Left hindlimb (tissue), 1 donor: ENCODE measurements at places on chromosomes 16 and 17.

DNA sequence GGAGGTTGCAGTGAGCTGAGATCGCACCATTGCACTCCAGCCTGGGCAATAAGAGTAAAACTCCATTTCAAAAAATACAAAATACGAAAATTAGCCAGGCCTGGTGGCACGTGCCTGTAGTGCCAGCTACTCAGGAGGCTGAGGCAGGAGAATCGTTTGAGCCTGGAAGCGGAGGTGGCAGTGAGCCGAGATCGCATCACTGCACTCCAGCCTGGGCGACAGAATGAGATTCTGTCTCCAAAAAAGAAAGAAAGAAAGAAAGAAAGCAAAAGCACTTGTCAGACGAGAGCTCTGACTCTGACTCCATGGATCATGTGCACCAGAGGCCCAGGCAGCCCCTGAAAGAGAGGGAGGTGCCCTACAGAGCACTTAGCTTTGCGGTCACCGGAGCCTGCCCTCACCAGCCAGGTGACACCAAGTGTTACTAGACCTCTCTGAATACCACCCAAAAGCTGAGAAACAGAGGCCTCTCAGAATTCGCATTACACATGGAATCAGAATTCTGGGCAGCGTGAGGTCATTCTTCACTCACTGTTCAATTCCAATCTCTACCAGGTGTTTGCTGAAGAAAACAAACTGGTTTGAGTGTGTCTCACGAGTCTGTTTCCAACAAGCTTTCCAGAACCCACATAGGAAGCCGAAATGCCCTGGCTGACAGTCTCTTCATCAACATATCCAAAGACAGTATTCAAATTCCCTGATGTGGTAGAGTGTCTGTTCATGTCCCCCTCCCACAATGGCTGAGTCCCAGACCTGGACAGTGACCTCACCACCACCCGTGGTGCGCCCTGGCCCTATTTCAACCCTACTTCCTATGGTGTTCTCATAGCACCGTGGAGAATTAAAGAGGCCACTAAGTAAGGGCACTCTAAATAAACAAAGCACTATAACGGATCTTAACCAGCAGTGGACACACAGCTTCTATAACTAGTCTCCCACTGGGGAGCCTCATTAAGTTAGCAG lies 1.5 kb downstream of the FLCN start:
- no peak for DNase-seq

DNA sequence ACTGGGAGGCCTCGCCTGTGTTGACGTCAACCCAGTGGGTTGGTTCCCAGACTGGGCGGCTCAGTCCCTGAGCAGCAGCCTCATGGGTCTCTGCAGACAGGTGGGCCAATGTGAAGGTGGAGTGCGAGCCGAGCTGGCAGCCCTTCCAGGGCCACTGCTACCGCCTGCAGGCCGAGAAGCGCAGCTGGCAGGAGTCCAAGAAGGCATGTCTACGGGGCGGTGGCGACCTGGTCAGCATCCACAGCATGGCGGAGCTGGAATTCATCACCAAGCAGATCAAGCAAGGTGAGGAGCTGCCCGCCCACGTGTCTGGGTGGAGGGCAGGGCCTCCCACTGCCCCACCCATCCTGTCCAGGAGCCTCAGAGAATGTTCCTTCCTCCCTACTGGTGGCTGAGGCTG lies 44.1 kb downstream of the MRC2 start:
- DNase-seq = no peak

DNA sequence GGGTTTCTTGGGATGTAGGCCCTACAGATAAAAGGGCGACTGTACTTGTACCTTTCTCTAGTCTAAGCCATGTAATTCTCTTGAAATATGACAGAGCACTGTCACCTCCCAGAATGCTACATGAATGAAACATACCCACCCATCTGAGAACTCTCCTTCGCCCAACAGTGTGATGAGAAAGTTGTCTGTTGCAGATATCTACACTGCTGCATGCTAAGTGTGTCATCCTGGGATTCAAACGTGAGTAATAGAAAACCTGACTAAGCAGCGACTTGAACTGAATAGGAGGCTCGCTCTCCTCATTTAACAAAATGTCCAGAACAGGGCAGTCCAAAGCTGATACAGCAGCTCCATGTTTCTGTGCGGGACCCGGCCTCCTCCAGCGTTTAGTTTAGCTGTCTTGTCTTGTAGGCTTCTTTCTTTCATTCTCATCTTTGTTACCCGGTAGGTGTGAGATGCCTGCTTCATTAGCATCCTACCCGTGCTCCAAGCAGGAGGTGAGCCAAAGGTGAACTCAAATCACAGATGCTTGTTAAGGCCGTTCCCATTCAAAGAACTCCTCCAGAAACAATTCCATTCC lies 211.9 kb downstream of the PRKCA start:
- no peak for DNase-seq

DNA sequence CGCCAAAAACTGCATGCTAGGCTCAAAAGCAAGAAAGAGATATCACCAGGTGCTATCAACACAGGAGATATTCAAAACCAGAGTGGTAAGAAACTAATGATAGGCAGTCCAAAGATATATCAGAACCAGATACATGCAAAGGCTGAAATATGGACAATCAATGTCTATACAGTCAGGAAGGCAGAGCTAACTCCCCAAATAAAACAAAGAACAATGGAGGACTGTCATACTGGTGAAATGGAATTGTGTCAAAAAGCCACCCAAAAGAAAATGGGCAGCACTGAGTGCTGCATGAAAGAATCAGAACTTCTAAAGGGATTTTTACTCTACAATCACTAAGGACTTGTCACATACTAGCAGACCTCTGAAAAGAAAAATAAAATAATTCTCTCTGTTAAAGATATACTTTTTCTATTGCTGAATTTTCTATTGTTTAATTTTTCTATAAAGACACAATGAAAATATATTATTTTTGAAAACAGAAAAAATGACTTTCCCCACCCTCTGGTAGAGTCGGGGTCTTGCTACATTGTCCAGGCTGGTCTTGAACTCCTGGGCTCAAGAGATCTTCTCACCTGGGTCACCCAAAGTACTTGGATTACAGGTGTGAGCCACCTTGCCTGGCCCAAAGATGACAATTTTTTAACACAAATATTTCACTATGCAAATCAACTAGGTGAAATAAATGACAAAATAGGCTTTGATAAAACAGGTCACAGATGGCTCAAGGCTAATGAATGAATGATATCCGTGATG lies 98.2 kb downstream of the USP32 start:
- DNase-seq = no peak

DNA sequence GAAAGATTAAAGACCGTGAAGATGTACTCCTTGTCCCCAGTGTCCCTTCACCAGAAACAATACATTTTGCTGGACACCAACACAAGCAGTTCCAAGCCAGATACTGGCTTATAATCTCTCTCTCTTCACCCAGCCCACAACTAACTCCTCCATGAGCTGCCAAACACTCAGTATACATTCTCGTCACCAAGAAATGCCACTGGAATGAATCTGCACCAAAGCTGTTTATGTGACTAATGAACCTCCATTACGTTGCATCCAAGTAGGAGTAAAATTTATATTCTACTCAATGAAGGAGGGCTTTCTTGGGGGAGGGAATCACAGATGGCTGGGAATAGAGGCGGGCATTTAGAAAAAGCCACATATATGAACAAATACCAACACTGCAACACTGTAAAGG lies 20.9 kb upstream of the SOX9 start:
- no peak for DNase-seq

- DNase-seq = no peak
These were observed 723 bp downstream of the TMEM186 start for GRCh38 chr16:8796469-8797363.

- DNase-seq = no peak
These were observed 344 bp downstream of the CNTNAP4 start for GRCh38 chr16:76277460-76278030.
